K562 (cell line): ENCODE measurements at places on chromosomes 2 and 18. TPM values are rescaled to one million over a fixed set of nuclear protein-coding genes. Genes with fewer than 3 reads are reported as not detected.

- no peak overlapping the region for H3K27ac ChIP-seq
- DNase-seq = no peak
- H3K36me3 ChIP-seq = no peaks in the 10 kb centered on the region
- no peaks in the 10 kb centered on the region for H3K4me1 ChIP-seq
Observed at GRCh38 chr2:228590681-228591080, 409.2 kb upstream of the SPHKAP start.

GRCh38 chr18:37019157-37019827 is 190.4 kb downstream of the KIAA1328 start:
- H3K4me3 ChIP-seq = no peak overlapping the region
- no peaks in the 10 kb centered on the region for H3K4me1 ChIP-seq
- H3K27me3 ChIP-seq = no peaks in the 10 kb centered on the region

- H3K27ac ChIP-seq = peak overlapping the region; percentile 96
- no peak for DNase-seq
- H3K36me3 ChIP-seq = no peaks in the 10 kb centered on the region; the same call in 2 of the 3 replicates
- peaks cover 18% of the 10 kb centered on the region for H3K4me1 ChIP-seq
- H3K27me3 ChIP-seq = no peaks in the 10 kb centered on the region
Observed at GRCh38 chr2:63840081-63840784, 1.5 kb upstream of the UGP2 start.

GRCh38 chr18:76707534-76707933 is 114.8 kb upstream of the ZNF236 start:
- H3K27ac ChIP-seq = no peak overlapping the region
- H3K36me3 ChIP-seq = no peaks in the 10 kb centered on the region
- H3K4me3 ChIP-seq = no peak overlapping the region
- H3K27me3 ChIP-seq = no peaks in the 10 kb centered on the region

DNA sequence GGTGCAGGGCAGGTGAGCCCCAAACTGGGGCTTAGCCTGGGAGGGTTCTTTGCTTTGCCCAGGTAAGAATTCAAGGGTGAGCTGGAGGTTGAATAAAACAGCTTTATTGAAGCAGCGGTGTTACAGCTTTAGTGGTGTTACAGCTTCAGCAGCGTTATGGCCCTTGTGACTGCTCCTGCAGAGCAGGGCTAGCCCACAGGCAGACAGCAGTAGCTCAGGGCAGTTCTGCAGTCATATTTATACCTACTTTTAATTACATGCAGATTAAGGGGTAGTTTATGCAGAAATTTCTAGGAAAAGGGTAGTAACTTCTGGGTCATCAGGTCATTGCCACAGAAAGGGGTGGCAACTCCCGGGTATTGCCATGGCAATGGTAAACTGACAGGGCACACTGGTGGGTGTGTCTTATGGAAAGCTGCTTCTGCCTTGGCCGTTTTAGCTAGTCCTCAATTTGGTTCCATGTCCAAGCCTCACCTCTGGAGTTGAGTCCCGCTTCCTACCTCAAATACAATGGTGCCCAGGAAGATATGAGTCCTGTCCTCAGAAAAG is 78.2 kb downstream of the THNSL2 start:
- no peak overlapping the region for H3K27ac ChIP-seq
- no peak overlapping the region for H3K4me3 ChIP-seq
- H3K27me3 ChIP-seq = peaks cover 2% of the 10 kb centered on the region; the same call in 1 of the 2 replicates

DNA sequence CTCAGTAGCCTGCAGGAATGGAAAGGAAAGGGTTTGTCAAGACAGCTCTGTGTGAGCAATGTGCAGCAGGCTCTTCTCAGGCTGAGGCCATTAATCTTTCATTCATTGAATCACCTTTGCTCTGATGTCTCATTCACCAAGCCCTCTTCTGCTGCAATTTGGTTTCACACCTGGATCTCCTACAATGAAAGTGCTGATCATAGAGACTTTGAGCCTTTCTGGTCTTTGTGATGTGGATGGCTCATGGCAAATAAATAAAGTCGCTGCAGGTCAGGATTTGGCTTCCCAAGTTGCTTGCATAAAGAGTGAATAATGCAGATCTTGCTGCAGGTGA is 95.8 kb upstream of the SPRED2 start:
- DNase-seq = no peak
- peak overlapping the region; percentile 63; the same call in 1 of the 3 replicates for H3K27ac ChIP-seq
- H3K27me3 ChIP-seq = no peaks in the 10 kb centered on the region
- no peaks in the 10 kb centered on the region for H3K36me3 ChIP-seq
- H3K4me1 ChIP-seq = peaks cover 18% of the 10 kb centered on the region

DNA sequence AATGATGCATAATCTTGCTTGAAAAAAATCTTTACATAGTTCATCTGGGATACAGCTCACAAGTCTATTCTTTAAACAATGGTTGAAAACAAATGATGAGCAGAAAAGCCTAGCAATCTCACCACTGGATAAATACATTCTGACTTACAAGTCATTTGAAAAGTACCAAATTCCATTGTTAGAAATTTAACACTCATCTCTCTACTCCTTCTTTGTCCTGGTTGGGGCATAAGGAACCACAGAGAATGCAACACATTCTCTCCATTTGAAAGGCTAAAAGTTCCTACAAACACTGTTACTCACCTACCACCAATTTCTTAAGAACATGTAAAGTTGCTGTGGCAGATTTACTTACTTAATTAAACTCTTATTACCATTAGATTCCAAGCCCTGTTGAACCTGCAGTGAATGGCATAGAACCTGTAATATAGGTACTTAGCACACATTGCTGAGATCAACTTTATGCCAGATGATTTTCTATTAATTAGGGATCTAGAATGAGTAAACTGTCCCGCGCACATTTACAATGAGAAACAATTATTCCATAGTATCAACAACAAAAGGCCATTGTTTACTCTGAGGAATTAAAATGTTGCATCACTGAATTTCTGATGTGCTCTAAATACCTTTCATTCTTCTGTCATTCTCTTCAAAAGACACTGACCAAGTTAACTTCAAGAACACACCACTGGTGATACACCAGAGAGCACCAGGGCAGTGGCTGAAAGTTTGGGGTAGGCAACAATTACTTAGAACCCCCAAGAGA is 69.6 kb downstream of the CABYR start:
- H3K36me3 ChIP-seq = no peaks in the 10 kb centered on the region
- no peaks in the 10 kb centered on the region for H3K4me1 ChIP-seq
- H3K4me3 ChIP-seq = no peak overlapping the region
- H3K27me3 ChIP-seq = no peaks in the 10 kb centered on the region
- DNase-seq = no peak
- no peak overlapping the region for H3K27ac ChIP-seq

DNA sequence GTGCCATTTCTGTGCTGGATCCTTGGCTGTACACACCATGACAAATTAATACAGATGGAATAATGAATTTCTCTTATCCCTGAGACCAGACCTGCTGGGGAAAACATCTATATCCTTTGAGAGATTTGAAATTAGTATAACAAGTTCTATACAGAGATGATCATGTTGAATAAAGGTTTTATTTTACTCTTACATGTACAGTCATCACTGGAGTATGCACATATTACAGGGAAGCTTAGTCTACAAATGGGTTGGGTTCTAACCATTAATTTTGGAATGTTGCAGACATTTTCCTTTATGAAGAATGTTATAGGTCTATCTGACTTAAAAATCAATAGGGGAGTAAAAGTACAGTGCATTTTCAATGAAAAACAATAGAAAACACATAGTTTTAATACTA is 29.9 kb upstream of the MMADHC start:
- no peaks in the 10 kb centered on the region for H3K4me1 ChIP-seq
- H3K36me3 ChIP-seq = no peaks in the 10 kb centered on the region
- no peak overlapping the region for H3K4me3 ChIP-seq
- no peak for DNase-seq
- H3K27ac ChIP-seq = no peak overlapping the region
- no peaks in the 10 kb centered on the region for H3K27me3 ChIP-seq

DNA sequence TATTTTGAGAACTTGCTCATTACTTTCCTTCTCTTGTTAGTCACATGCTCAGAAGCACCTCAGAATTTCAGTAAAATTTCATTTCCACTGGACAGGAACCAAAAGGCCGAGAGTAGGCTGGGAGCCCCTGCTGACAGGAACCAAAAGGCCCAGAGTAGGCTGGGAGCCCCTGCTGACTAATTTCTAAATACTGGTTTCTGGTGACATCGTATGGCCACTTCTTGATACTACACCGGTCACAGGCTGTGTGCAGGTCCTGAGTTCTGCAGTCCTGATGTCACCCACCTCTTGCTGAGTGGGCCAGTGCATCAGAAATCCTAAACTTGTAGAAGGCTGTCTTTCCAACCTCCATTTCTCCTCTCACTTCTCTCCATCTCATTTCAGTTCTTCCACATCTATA is 17.7 kb upstream of the EN1 start:
- no peak overlapping the region for H3K27ac ChIP-seq
- no peak overlapping the region for H3K4me3 ChIP-seq
- H3K27me3 ChIP-seq = peaks cover 14% of the 10 kb centered on the region
- no peaks in the 10 kb centered on the region for H3K36me3 ChIP-seq
- peak; percentile 54 for DNase-seq

DNA sequence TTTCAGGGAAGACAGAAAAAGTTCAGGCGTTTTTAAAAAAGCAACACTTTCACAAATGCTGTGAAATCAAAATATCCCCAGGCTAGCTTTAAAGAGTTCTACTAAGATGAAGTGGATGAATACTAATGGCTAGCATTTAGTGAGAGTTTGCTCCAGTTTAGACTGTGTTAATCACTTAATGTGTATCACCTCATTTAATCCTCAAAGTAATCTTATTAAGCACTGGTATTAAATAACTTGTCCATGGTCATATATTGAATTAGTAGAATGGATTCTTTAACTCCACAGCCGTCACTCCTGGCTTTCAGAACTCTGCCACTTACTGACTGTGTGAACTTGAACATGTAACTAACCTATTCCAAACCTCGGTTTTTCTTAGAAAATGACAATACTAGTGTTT is 66.0 kb downstream of the CABYR start:
- no peak for DNase-seq
- no peaks in the 10 kb centered on the region for H3K4me1 ChIP-seq
- H3K36me3 ChIP-seq = no peaks in the 10 kb centered on the region
- no peaks in the 10 kb centered on the region; the same call in none of the 2 replicates for H3K27me3 ChIP-seq
- no peak overlapping the region for H3K27ac ChIP-seq
- no peak overlapping the region for H3K4me3 ChIP-seq

DNA sequence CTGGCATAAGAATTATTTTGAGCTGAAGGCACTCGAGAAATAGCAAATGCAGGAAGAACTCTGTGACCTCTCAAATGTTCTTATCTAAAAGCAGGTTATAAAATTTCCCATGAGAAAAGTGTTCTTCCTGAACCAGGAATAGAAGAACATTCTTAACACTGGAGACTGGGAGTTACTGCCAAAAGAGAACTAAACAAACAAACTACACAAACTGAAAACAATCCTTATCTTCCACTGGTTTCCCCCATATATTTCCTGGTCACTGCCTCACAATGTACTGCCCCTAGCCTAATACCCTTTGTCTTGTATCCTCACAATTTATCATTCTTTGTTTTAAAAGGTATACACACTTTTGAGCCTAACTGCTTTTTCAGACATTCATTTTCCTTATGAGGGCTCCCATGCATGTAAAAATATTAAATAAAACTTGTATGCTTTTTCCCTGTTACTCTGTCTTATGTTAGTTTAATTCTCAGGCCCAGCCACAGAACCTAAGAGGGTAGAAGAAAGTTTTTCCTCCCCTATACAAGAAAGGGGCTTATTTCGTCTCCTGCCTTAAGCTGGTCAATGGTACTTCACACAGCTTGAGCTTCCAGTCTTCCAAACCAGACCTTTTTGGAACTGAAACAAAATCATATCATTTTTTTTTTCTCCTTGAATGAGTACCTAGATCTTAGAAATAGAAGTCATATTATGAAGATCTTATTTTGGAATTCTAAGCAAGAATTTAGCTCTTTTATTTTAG is 110.6 kb downstream of the MSTN start:
- no peaks in the 10 kb centered on the region for H3K4me1 ChIP-seq
- no peak overlapping the region for H3K27ac ChIP-seq
- DNase-seq = no peak

- no peak for DNase-seq
- H3K27ac ChIP-seq = no peak overlapping the region
- H3K4me3 ChIP-seq = no peak overlapping the region
- H3K27me3 ChIP-seq = no peaks in the 10 kb centered on the region
- H3K36me3 ChIP-seq = no peaks in the 10 kb centered on the region
- no peaks in the 10 kb centered on the region; the same call in 2 of the 3 replicates for H3K4me1 ChIP-seq
Observed at GRCh38 chr2:37307500-37307899, 17.1 kb downstream of the PRKD3 start.

DNA sequence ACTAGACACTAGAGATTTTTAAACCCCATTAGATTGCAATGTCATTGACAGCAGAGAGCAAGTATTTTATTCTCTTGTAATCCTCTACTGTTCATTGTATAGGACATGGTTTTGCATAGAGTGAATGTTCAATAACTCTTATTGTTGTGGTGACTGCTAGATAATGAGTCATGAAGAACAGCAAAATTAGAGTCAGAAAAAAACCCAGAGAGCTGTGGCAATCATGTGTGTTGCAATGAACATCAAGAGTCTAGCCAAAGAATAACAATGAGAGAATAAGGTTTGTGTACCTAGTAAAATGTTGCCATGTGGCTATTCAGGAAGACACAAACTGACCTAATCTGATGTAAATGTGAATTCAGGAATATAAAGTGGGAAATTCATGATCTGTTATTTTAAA is 684.0 kb downstream of the DSC3 start:
- H3K27ac ChIP-seq = no peak overlapping the region; the same call in 2 of the 3 replicates
- DNase-seq = no peak
- H3K4me3 ChIP-seq = no peak overlapping the region
- peaks cover 9% of the 10 kb centered on the region; the same call in 1 of the 2 replicates for H3K4me1 ChIP-seq

DNA sequence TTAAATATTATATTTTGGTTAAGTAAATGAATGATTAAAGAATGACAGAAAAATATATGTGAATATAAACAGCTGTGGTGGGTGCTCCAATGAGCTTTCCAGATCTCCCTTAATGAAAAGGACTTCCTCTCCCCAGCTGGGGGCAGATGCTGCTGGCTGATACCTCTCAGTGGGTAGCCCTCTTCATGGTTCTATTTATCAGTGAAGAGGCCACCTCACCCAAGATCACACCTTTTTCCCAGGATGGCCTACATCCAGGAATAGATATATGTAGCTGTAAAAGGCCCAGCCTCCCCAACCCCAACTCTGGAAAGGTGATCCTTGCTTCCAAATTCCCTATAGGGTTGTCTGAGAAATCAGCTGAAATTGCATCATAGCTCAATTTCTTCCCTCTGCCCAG is 135.2 kb upstream of the ACVR2A start:
- H3K4me3 ChIP-seq = no peak overlapping the region
- H3K4me1 ChIP-seq = no peaks in the 10 kb centered on the region
- no peaks in the 10 kb centered on the region for H3K27me3 ChIP-seq
- no peak for DNase-seq
- H3K36me3 ChIP-seq = no peaks in the 10 kb centered on the region

GRCh38 chr2:70083344-70084156 is 3.7 kb upstream of the PCBP1 start:
- peak overlapping the region; percentile 25; the same call in 1 of the 3 replicates for H3K27ac ChIP-seq
- no peaks in the 10 kb centered on the region for H3K27me3 ChIP-seq
- peak; percentile 44 for DNase-seq
- H3K36me3 ChIP-seq = peaks cover 64% of the 10 kb centered on the region
- H3K4me1 ChIP-seq = peaks cover 46% of the 10 kb centered on the region
- H3K4me3 ChIP-seq = no peak overlapping the region

GRCh38 chr2:46569061-46569560 is 89.7 kb downstream of the TMEM247 start:
- H3K4me3 ChIP-seq = no peak overlapping the region
- peaks cover 31% of the 10 kb centered on the region for H3K4me1 ChIP-seq
- DNase-seq = no peak
- H3K36me3 ChIP-seq = no peaks in the 10 kb centered on the region; the same call in 2 of the 3 replicates

The SSB gene
- 317 TPM in 2 replicates for total RNA-seq

The ITPRIPL1 gene
- total RNA-seq = 8.9 and 9.0 TPM in 2 replicates

The GCKR gene
- 0.25 and 0.55 TPM in 2 replicates for total RNA-seq

The LINC00305 gene
- total RNA-seq = not detected in 2 replicates

The FAM124B gene
- 7.4 and 7.6 TPM in 2 replicates for total RNA-seq

The SCYGR6 gene
- not detected in 2 replicates for total RNA-seq

The FIGN gene
- 0.02 TPM in 2 replicates for total RNA-seq

The MAPRE2 gene
- 46.6 and 47.5 TPM in 2 replicates for total RNA-seq

The ACTR2 gene
- 215 and 239 TPM in 2 replicates for total RNA-seq

The UGT1A8 gene
- total RNA-seq = not detected in 2 replicates
